ENCODE measurements at places on chromosomes 5 and 9.

DNA sequence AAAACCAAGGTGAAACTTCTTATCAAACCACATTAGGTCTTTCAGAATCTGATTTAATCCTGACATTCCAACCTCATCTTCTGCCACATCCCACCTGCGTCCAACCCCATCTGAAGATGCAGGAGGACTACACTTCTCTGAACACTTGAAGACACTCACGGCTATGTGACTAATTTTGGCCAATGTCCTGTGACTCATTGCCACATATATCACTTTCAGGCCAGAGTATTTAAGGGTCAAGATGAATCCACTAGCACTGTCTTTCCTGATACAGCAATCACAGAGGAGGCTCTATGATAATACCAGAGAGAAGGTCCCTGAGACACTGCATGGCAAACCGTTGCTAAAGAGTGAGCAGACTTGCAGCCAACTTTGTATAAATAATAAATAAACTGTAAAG lies 323.4 kb downstream of the NR2F1-AS1 start:
- H3K27me3 ChIP-seq = no peaks in the 10 kb centered on the region
- H3K4me1 ChIP-seq = no peaks in the 10 kb centered on the region
- DNase-seq = no peak
- H3K4me3 ChIP-seq = no peak overlapping the region

DNA sequence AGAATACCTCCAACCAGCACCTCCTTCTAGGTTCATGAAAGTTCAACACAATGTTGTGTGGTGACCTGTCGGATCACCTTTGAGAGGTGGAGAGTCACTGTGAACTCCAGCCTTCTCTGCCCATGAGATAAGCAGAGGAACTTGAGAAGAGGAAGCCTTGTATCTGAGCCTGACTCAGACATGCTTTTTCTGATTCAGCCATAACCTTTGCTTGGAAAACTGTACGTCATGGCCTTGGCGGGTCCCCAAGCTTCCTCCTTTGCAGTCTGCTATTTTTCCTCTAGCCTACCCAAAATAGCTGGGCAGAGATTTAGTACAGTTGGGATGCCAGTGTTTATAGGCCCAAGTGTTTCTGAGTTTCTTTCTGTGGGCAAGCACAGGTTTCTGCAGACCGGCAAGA lies 274.7 kb downstream of the CETN3 start:
- H3K4me3 ChIP-seq = no peak overlapping the region
- peak overlapping the region; percentile 98 for H3K27ac ChIP-seq
- no peaks in the 10 kb centered on the region for H3K36me3 ChIP-seq
- H3K4me1 ChIP-seq = peaks cover 2% of the 10 kb centered on the region

DNA sequence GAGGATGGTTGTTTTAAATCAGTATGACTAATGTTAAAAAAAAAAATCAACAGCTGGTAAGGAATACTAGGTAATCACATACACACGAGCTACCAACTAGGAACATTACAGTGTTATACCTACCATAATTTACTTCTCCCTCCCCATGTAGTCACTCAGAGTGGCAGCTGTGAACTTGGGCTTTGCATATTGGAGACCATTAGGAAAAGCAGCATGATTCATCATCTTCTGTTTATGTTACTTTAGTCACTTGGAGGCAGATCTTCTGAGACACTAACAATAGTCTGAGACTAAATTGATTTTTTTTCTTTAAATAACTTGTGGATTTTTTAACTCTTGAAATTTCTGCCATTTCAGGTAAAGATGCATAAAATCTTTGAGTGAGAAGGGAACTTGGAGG lies 141.5 kb upstream of the NR4A3 start:
- no peaks in the 10 kb centered on the region for H3K4me1 ChIP-seq
- no peaks in the 10 kb centered on the region for H3K36me3 ChIP-seq
- DNase-seq = no peak
- no peak overlapping the region for H3K4me3 ChIP-seq
- H3K27ac ChIP-seq = no peak overlapping the region
- H3K27me3 ChIP-seq = no peaks in the 10 kb centered on the region

GRCh38 chr5:31664566-31664965 lies 25.6 kb downstream of the PDZD2 start:
- peaks cover 5% of the 10 kb centered on the region for H3K4me1 ChIP-seq
- H3K27ac ChIP-seq = peak overlapping the region; percentile 35
- H3K4me3 ChIP-seq = no peak overlapping the region
- H3K27me3 ChIP-seq = no peaks in the 10 kb centered on the region
- no peak for DNase-seq
- no peaks in the 10 kb centered on the region for H3K36me3 ChIP-seq

DNA sequence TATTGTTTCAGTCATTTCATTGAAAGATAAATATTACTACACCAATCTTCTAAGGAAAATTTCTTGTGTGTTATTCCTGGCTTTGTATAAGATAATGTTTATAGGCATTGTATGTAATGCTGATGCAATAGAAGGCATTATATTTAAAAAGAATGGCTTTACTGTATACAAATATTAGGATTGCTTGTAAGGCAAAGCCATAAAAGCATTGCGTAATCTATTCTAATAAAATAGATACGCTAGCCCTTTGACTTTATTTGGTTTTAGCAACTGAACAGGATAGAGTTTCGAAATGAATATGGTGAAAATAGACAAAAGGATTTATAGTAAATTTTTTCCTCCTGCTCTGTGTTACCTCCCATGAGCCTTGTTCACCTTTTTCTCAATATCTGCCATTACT lies 5.5 kb upstream of the LYSMD3 start:
- DNase-seq = no peak
- H3K4me3 ChIP-seq = no peak overlapping the region
- no peaks in the 10 kb centered on the region for H3K27me3 ChIP-seq
- no peaks in the 10 kb centered on the region for H3K4me1 ChIP-seq
- no peaks in the 10 kb centered on the region for H3K36me3 ChIP-seq
- no peak overlapping the region for H3K27ac ChIP-seq

GRCh38 chr9:38621434-38622287 lies 1.3 kb upstream of the ANKRD18A start:
- no peaks in the 10 kb centered on the region for H3K27me3 ChIP-seq
- no peaks in the 10 kb centered on the region for H3K4me1 ChIP-seq
- peak overlapping the region; percentile 5 for H3K4me3 ChIP-seq

DNA sequence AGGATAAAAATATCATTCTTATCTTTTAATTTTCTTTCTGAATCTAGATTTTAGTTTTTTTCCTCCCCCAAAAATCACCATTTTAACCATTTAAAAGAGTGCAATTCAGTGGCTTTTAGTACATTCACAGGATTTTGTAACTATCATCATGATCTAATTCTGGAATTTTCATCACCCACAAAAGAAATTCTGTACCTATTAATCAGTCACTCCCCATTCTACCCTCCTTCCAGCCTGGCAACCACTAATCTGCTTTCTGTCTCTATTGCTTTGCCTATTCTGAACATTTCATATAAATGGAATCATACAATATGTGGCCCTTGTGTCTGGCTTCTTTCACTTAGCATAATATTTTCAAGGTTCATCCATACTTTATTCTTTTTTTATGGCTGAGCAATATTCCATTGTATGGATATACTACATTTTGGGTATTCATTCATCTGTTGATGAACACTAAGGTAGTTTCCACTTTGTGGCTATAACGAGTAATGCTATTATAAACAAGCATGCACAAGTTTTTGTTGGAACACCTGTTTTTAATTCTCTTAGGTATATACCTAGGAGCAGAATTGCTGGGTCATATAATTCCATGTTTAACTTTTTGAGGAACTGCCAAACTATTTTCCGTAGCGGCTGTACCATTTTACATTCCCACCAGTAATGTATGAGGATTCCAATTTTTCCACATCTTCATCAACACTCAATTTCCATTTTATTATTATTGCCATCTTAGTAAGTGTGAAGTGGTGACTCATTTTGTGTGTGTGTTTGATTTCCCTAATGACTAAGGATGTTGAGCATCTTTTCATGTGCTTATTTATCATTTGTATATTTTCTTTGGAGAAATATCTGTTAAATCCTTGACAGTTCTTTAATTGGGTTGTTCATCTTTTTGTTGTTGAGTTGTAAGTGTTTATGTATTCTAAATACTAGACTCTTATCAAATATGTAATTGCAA lies 340.3 kb downstream of the CWC27 start:
- H3K27ac ChIP-seq = no peak overlapping the region
- no peaks in the 10 kb centered on the region for H3K4me1 ChIP-seq
- no peaks in the 10 kb centered on the region for H3K36me3 ChIP-seq
- H3K4me3 ChIP-seq = no peak overlapping the region
- DNase-seq = no peak

- H3K27me3 ChIP-seq = no peaks in the 10 kb centered on the region
- H3K4me1 ChIP-seq = no peaks in the 10 kb centered on the region
- H3K4me3 ChIP-seq = no peak overlapping the region
Measured at GRCh38 chr9:9437641-9438040, 1175.2 kb downstream of the PTPRD start.

GRCh38 chr9:128552744-128553440 lies 505 bp downstream of the SPTAN1 start:
- H3K4me1 ChIP-seq = peaks cover 4% of the 10 kb centered on the region
- no peaks in the 10 kb centered on the region for H3K36me3 ChIP-seq
- peak; percentile 68 for DNase-seq
- peak overlapping the region; percentile 51 for H3K27ac ChIP-seq

GRCh38 chr5:134086943-134087305 lies 27.6 kb upstream of the TCF7 start:
- no peak overlapping the region for H3K27ac ChIP-seq
- H3K27me3 ChIP-seq = no peaks in the 10 kb centered on the region
- no peaks in the 10 kb centered on the region for H3K4me1 ChIP-seq
- no peak for DNase-seq

GRCh38 chr5:132457371-132458225 lies 33.0 kb downstream of the IRF1 start:
- H3K4me1 ChIP-seq = no peaks in the 10 kb centered on the region
- H3K36me3 ChIP-seq = no peaks in the 10 kb centered on the region
- DNase-seq = no peak
- no peak overlapping the region for H3K27ac ChIP-seq
- no peaks in the 10 kb centered on the region for H3K27me3 ChIP-seq

DNA sequence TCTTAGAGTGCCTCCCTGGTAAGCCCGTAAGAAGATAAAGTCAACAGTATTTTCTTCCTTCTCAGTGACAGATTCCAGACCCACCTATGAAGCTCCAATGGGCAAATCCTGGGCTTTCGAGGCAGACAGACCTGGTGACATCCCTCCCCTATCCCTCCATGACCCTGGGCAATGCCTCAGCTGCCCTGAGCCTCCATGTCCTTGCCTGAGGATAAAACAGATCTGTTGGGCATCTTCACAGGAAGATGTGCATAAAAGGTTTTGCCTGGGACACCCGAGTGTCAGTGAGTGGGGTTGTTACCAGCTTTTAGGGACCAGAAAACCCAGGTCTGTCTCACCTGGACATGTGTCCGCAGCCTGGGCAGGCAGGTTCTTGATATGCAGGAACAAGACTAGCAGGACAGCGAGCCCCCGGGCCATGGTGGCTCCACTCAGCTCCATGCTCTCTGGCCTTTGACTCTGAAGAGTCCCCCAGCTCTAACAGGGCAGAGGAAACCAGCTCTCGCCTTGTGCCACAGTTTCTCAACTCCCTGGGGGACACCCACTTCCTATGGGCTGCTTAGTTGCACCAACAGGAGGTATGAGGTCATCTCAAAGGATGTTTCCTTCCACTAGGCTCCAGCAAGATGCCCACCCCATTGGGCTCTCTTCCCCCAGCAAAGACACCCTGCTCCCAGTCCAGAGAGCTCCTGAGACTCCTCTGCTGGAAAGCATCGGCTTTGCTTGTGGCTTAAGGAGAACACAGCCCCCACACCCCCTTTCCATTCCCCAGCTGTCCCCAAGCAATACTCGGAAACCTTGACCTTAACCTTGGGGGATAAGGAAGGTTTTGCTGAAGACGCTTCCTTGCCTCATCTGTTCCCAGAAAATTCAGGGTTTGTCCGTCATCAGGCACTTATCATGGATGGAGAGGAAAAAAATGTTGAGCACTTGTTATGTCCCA lies at the start of gene FCN1:
Gene FCN1, minus strand, starts transcription at position 482 of the 943 bp plus-strand sequence. Its CDS starts 41 bp downstream, at position 441.
- H3K4me1 ChIP-seq = no peaks in the 10 kb centered on the region
- no peaks in the 10 kb centered on the region for H3K36me3 ChIP-seq
- no peak for DNase-seq
- no peak within 1 kb of the TSS for H3K27ac ChIP-seq
- no peak within 1 kb of the TSS for H3K4me3 ChIP-seq

GRCh38 chr5:32387841-32388240 lies 56.7 kb downstream of the ZFR start:
- no peak for DNase-seq
- no peaks in the 10 kb centered on the region for H3K4me1 ChIP-seq
- no peaks in the 10 kb centered on the region for H3K27me3 ChIP-seq
- H3K4me3 ChIP-seq = no peak overlapping the region

DNA sequence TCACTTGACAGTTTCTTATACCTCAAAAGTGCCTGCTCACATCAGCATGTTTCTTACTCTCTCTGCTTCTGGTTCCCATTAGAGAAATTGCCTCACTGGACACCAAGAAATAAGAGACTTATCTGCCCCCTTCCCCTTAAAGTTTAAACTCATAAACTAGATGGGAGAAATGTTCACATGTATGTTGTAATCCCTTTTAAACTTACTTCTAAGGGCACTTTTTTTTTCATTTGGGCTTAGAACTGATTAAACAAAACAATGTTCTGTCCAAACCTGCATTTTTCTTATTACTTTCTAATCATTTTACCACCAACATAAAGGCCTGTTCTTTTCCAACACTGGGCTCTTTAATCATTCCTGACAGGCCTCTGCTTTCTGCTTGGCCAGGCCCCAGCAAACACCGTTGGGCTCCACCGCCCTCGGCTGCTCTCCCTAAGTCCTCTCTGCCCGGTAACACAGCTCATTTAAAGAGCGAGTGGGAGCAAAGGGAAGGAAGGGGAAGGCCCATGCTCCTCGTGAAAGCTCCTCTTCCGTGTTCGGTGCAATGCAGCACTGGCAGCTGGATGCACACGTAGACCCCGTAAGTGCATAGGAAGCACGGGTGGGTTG lies 53.4 kb downstream of the ROR2 start:
- no peaks in the 10 kb centered on the region for H3K27me3 ChIP-seq
- no peak overlapping the region for H3K4me3 ChIP-seq
- no peak overlapping the region for H3K27ac ChIP-seq
- peak; percentile 47 for DNase-seq

DNA sequence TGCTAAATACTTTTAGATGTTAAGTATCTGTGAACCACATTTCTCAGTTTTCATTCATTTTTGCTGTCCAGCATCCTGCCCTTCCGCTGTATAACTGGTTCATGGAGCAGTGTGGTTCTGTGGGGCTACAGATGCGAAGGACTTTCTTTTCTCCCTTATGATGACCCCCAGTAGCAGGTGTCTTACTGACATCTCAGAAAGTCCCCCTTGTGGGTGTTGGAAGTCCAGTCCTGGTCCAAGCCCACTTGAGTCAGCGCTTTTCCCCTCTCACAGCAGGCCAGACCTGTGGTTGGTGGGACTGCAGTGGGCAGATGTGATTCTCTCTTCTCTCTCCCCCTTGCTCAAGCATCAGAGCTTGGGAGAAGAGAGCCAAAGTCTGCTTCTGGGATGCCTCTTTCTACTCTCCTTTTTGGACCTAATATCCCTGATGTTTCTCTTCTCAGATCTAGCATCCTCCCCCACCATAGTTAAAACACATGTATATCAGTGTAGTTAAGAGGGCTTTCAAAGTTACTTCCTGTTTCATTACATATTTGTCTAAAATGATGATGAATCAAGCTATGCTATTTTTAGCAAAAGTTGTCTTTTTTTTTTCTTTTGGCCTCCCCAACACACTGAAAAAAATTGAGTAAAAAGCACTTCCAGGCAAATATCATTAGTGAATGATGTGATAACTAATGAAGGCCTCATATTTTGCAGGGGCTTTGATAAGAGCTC lies 119.5 kb upstream of the ZNF618 start:
- no peaks in the 10 kb centered on the region for H3K36me3 ChIP-seq
- no peak for DNase-seq
- H3K27ac ChIP-seq = no peak overlapping the region
- H3K4me1 ChIP-seq = no peaks in the 10 kb centered on the region
- H3K27me3 ChIP-seq = no peaks in the 10 kb centered on the region
- H3K4me3 ChIP-seq = no peak overlapping the region

Data from aorta (tissue), 5 donors.